ENCODE measurements at places on chromosomes 7 and 10. TPM values are rescaled to one million over a fixed set of nuclear protein-coding genes. Genes with fewer than 3 reads are reported as not detected.

GRCh38 chr7:25586513-25586912 lies 358.2 kb upstream of the NPVF start:
- DNase-seq: no peak

DNA sequence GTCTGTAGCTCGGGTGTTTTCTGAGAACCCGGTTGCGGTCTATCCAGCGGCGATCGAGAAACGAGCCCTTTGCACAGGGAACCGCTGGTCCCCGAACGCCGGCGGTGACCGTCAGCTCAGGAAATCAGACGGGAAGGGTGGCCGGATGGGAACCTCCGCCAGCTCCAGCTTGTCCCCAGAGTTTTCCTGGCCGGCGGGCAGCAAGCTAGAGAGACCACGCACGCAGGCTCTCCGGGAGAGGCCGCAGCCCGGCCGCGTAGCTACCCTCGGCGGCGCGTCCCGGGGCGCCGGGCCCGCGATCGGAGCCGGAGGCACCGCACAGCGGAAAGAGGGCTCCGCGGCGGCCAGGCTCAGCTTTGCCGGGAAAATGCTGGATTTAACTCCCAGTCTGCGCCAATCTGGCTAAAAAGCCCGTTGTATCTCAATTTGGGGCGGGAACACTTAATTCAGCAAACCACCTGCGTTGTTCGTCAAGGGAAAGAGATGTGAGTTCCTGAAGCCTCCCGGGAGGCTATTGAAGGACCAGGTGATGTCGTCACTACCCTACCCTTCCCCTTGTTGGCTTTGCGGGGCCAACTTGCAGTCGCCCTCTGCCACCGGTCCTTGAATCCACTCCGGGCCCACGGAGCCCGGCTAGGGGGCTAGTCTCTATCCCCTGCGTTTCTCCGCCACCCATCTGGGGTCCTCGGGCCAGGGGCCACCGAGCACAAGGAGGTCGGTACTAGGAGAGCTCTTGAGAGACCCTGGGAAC lies 859 bp upstream of the CH25H start:
- DNase-seq: no peak

- no peak for DNase-seq
Measured at GRCh38 chr7:93044147-93044810, 73.5 kb downstream of the SAMD9 start.

- no peak for DNase-seq
Measured at GRCh38 chr7:3146571-3147226, 103.0 kb upstream of the CARD11 start.

DNA sequence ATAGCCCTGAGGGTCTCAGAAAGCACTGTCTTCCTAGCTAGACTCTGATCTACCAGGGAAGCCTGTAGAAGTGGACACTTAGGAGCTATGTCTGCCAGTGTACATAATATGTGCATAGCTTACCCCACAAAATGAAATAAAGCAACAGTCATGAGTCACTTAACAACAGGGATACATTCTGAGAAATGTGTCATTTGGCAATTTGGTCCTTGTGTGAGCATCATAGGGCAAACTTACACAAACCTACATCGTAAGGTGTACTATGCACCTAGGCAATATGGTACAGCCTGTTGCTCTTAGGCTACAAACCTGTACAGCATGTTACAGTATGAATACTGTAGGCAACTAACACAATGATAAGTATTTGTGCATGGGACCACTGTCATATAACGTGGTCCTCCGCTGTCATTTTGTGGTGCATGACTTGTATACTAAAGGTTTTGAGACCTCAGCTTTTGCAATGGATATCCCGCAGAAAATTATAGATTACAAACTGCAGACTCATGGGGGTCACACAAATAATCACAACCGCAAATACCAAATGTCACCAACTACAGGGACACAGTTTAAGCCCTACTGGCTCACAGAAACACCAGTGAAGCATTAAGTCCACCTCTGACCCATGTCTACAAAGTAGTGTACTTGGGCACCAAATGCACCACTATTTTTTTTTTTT lies 1.7 kb downstream of the URGCP start:
- no peak for DNase-seq

GRCh38 chr10:44890696-44891563 lies 20.2 kb upstream of the TMEM72 start:
- no peak for DNase-seq

GRCh38 chr10:17234431-17234945 lies 6.4 kb downstream of the VIM start:
- DNase-seq: no peak

GRCh38 chr7:49088017-49088416 lies 163.7 kb downstream of the CDC14C start:
- DNase-seq: no peak

- DNase-seq: no peak
Measured at GRCh38 chr7:33970536-33970935, 65.2 kb downstream of the BMPER start.

- DNase-seq: no peak
Measured at GRCh38 chr7:131166066-131166465, 161.6 kb upstream of the MKLN1 start.

- DNase-seq: no peak
Measured at GRCh38 chr7:111763221-111763801, 201.0 kb upstream of the IMMP2L start.

DNA sequence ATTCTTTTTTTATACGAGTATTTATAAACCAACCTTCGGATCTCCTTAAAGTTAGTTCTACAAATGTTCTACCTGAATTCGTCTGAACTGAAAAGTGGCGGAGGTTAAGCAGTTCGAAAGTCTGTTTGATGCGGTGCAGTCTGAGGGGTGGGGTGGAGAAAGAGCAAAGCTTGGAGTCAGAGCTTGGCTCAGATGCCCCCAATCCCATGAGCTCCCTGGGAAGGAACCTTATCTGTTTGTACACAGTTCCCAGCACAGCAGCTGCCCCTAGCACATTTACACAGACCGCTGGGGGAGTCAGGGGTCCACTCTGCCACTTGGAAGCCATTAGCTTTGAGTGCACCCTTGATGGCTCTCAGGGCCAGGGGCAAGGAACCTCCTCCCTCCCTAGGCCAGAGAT lies 30.8 kb downstream of the CPXM2 start:
- no peak for DNase-seq

- no peak for DNase-seq
Measured at GRCh38 chr10:111246814-111247452, 170.1 kb downstream of the ADRA2A start.

DNA sequence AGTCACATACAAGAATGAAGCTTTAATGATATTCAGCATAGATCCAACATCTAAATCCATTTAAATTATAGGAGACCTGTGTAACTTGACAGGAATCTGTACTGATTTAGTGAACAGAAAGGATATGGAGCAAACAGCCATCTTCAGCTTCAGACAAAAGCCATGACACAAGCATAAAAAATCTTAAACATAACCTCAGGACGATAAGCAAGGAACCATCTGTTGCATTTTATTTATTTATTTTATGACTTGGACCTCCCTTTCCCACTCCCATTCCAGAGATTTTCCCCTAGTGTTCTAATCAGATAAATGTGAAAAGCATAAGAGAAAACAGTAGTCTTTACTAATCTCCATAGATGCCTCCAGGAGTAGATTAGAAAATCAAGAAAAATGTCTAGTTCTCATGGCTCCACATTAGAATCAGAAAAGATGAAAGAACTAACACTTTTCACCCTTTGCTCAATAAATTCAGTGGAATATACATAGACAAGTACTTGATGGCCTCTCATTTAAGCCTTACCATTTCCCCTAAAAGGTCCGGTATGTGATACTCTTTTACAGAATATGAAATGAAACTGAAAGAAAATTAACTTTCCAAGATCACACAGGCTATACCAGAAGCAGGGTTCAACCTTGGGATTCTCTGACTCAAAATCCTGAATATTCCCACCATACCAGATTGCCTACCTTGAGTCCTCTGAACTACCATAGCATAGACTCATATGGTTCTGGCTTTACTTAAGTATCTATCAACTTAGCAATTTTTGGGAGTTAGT lies 15.2 kb downstream of the CACNA2D1 start:
- DNase-seq: no peak

DNA sequence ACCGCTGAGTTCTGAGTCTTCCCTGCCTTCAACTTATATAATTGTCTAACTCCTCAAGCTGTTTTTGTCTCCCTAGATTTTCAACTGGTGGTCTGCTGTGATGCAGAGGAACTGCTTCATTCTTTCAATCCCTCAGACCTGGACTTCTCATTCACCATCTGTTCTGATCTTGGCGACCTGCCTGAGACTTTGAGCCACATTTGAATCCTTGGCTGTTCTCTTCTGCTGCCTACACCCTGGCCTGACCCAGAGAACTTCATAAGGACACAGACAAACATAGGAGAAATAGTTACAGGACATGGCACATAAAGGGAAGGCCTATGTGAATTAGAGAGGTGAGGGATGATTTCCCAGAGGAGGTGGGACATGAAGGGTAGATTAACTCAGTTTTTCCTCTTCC lies 326.7 kb downstream of the PTEN start:
- DNase-seq: no peak

DNA sequence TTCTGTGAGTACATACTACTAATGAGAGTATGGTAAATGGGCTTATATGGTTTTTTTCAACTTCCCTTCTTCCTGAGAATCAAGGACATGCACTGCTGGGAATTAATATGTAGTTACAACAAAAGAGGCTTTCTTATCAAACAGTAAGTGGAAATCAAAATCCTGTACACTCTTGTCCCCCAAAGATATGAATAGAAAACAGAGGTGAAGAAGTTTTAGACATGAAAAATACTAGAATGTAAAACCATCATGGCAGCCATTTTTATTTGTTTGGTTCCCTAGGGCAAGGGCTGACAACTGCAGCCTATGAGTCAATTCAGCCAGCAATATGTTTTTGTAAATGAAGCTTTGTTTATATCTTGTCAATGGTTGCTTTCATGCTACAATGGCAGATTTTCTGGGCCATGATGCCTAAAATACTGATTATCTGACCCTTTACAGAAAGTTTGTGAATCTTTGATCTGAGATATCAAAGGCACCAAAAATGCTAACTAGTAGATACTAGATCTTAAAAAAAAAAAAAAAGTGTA lies 422.4 kb downstream of the PARD3 start:
- DNase-seq: no peak

- DNase-seq: no peak
Measured at GRCh38 chr10:112026438-112026837, 157.1 kb downstream of the GPAM start.

- no peak for DNase-seq
Measured at GRCh38 chr7:3860932-3861331, 559.9 kb downstream of the SDK1 start.

GRCh38 chr7:137325927-137326326 lies 17.6 kb downstream of the PTN start:
- no peak for DNase-seq

- DNase-seq: no peak
Measured at GRCh38 chr7:114758661-114759227, 163.2 kb upstream of the MDFIC start.

- no peak for DNase-seq
Measured at GRCh38 chr7:17620566-17620965, 319.7 kb downstream of the SNX13 start.

- no peak for DNase-seq
Measured at GRCh38 chr7:124074007-124074406, 41.1 kb upstream of the TMEM229A start.

DNA sequence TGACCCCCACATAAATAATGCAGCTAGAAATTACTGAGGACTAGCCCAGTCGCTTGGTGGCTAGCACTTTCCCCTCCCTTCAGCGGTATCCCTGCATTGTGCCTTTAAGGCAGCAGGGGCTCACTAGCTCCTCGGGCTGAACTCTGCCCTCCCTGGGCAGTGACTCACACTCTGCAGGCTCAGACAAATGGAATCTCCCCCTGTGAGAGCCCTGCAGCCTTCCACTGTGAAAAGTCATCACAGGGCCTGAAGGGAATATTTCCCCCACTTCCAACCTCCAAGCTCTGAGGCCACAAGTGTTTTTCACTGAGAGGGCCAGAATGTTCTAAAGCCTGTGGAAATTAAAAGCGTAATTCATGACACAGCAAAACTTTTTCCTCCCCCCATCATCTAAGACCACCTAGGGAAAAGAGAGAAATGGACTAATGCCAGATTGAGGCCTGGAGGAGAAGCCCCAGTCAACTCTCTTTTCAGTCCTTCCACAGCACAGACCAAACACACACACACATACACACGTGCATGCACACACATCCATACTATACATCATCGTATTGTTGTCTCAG lies 93.6 kb upstream of the COL1A2 start:
- no peak for DNase-seq

GRCh38 chr7:26930845-26931244 lies 66.5 kb upstream of the SKAP2 start:
- no peak for DNase-seq

GRCh38 chr7:86778271-86778670 lies 134.6 kb downstream of the GRM3 start:
- no peak for DNase-seq

- no peak for DNase-seq
Measured at GRCh38 chr7:151373599-151373998, 32.0 kb downstream of the NUB1 start.

GRCh38 chr7:151566897-151567320 lies 47.2 kb upstream of the RHEB start:
- DNase-seq: no peak

- no peak for DNase-seq
Measured at GRCh38 chr7:95317966-95318365, 6.4 kb downstream of the PON1 start.

DNA sequence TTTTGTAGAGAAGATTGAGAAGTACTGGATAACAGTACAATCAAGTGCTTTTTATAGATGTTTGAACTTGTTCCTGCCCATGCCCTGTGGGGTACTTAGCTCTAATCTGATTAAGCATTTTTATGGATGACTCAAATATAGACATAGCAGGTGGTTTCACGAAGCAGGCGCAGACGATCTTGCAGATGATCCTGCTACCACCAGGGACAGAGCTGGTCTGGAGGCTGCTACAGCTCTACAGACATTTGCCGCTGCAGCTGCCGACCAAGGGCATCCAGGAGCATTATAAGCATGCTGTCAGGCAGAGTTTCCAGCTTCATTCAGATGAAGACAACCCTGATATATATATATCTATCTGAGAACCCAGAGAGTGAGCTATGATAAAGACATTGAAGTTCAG lies 650.4 kb downstream of the NXPH1 start:
- DNase-seq: no peak

The XRCC2 gene
- polyA plus RNA-seq: 7.3 TPM

The NYAP1 gene
- polyA plus RNA-seq: 4.2 TPM

The TMEM236 gene
- 0.32 TPM for polyA plus RNA-seq

The C10orf143 gene
- polyA plus RNA-seq: 5.7 TPM

The DLX6 gene
- polyA plus RNA-seq: 0.08 TPM

The IDI1 gene
- 81.4 TPM for polyA plus RNA-seq

The ZDHHC4 gene
- 79.8 TPM for polyA plus RNA-seq

The MYOF gene
- polyA plus RNA-seq: 39.7 TPM

The NME8 gene
- not detected for polyA plus RNA-seq

Data from left renal pelvis (tissue), 4 donors.